ENCODE measurements at places on chromosomes 3 and 15. TPM values are rescaled to one million over a fixed set of nuclear protein-coding genes. Genes with fewer than 3 reads are reported as not detected.

- no peaks in the 10 kb centered on the region for H3K27me3 ChIP-seq
- DNase-seq = no peak
- no peak overlapping the region for H3K27ac ChIP-seq
- no peaks in the 10 kb centered on the region for H3K4me1 ChIP-seq
Observed at GRCh38 chr3:143608966-143609365, 239.3 kb downstream of the SLC9A9 start.

- DNase-seq = no peak
- no peaks in the 10 kb centered on the region for H3K4me1 ChIP-seq
- no peak overlapping the region for H3K27ac ChIP-seq
- H3K4me3 ChIP-seq = no peak overlapping the region
Observed at GRCh38 chr3:71854096-71854495, 69.1 kb upstream of the PROK2 start.

DNA sequence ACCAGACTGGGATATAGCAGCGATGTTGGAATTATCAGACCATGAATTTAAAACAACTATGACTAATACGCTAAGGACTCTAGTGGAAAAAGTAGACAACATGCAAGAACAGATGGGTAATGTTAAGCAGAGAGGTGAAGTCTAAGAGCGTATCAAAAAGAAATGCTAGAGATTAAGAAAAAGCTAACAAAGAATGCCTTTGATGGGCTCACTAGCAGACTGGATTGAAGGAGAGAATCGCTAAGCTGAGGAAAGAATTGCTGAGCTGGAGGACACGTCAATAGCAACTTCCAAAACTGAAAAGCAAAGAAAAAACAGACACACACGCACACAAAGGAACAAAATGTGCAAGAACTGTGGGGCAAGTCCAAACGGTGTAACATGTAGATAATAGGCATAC lies 20.0 kb upstream of the CMTM6 start:
- no peaks in the 10 kb centered on the region for H3K27me3 ChIP-seq
- H3K27ac ChIP-seq = no peak overlapping the region
- peaks cover 9% of the 10 kb centered on the region for H3K36me3 ChIP-seq
- DNase-seq = no peak

DNA sequence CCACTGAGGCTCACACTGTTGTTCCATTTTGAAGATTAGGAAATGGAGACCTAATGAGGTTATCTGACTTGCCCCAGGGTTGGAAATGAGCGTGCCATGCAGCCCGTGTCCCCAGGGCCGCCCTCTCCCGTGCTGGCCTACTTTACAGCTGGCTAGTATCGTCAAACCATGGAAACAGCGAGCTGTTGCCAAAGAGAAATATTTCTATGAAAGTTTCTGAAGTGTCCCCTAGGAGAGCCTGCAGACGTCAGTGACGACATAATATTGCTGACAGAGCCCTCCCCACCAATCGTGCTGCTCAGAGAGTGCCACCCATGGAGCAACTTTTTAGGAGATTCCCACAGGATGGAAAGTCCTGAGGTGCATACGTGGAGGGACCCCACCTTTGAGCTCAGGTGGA lies 11.2 kb upstream of the FAM174B start:
- H3K27ac ChIP-seq = no peak overlapping the region
- DNase-seq = no peak
- peaks cover 20% of the 10 kb centered on the region for H3K4me1 ChIP-seq
- no peaks in the 10 kb centered on the region for H3K36me3 ChIP-seq

- H3K27me3 ChIP-seq = peaks cover 1% of the 10 kb centered on the region
- no peak overlapping the region for H3K27ac ChIP-seq
- H3K4me3 ChIP-seq = no peak overlapping the region
- no peak for DNase-seq
- peaks cover 17% of the 10 kb centered on the region for H3K4me1 ChIP-seq
Observed at GRCh38 chr3:169144270-169144669, 519.2 kb downstream of the MECOM start.

DNA sequence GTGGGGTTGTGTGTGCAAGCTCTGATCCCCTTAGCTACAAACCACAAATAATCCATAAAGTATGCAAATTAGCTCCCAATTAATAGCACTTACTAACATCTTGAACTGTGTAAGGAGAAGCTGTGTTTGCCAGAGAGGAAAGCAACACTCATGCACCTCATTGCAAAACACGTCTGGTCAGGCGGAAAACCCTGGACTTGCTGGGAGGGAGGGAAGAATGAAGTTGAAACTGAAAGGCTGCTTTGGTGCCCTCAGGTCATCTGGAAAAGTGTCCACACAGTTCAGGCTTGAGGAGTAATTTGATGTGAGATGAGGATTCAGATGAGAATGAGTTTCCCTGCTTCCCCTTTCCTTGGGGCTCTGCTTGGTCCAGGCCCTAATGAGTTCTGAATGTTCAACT lies 185.5 kb upstream of the ANKRD28 start:
- no peaks in the 10 kb centered on the region for H3K27me3 ChIP-seq
- H3K36me3 ChIP-seq = no peaks in the 10 kb centered on the region
- H3K27ac ChIP-seq = no peak overlapping the region
- H3K4me3 ChIP-seq = no peak overlapping the region
- no peaks in the 10 kb centered on the region for H3K4me1 ChIP-seq

DNA sequence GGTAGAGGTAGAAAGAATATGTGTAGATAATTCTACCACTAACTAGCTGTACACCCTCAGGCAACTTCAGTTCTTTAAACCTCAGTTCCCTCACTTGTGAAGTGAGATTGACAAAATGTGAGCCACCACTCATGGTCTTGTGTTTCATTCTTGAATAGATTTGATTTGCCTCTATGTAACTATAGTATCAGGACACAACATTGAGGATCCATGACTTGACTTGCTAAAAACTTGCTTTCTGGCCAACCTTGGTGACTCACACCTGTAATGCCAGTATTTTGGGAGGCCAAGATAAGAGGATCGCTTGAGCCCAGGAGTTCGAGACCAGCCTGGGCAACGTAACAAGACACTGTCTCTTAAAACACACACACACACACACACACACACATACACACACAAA lies 115.8 kb upstream of the FLNB start:
- no peak overlapping the region for H3K27ac ChIP-seq
- H3K4me1 ChIP-seq = no peaks in the 10 kb centered on the region
- no peak overlapping the region for H3K4me3 ChIP-seq
- no peaks in the 10 kb centered on the region for H3K27me3 ChIP-seq
- no peak for DNase-seq
- H3K36me3 ChIP-seq = peaks cover 6% of the 10 kb centered on the region

GRCh38 chr3:162933656-162934055 lies 1437.0 kb downstream of the OTOL1 start:
- H3K4me1 ChIP-seq = no peaks in the 10 kb centered on the region
- H3K36me3 ChIP-seq = no peaks in the 10 kb centered on the region
- H3K27ac ChIP-seq = no peak overlapping the region
- no peaks in the 10 kb centered on the region for H3K27me3 ChIP-seq
- no peak overlapping the region for H3K4me3 ChIP-seq
- DNase-seq = no peak

GRCh38 chr15:40320931-40321371 lies 2.5 kb upstream of the INAFM2 start:
- H3K4me1 ChIP-seq = peaks cover 42% of the 10 kb centered on the region
- no peaks in the 10 kb centered on the region for H3K36me3 ChIP-seq
- no peak overlapping the region for H3K4me3 ChIP-seq
- no peaks in the 10 kb centered on the region for H3K27me3 ChIP-seq
- peak; percentile 66 for DNase-seq
- H3K27ac ChIP-seq = no peak overlapping the region

GRCh38 chr3:151015767-151016477 lies 43.4 kb upstream of the CLRN1 start:
- peaks cover 6% of the 10 kb centered on the region for H3K27me3 ChIP-seq
- H3K36me3 ChIP-seq = no peaks in the 10 kb centered on the region
- no peak overlapping the region for H3K27ac ChIP-seq
- H3K4me3 ChIP-seq = no peak overlapping the region
- H3K4me1 ChIP-seq = no peaks in the 10 kb centered on the region

DNA sequence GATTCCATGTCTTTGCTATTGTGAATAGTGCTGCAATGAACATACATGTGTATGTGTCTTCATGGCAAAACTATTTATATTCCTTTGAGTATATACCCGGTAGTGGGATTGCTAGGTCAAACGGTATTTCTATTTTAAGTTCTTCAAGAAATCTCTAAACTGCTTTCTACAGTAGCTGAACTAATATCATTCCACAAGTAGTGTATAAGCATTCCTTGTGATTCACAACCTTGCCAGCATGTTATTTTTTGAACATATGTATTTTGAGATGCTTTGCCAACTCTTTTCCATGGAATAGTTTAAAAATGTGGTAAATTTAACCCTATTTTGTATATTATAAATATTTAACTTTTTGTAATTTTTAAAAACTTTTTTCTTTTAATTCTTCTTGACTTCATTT lies 592.7 kb upstream of the NAALADL2 start:
- H3K36me3 ChIP-seq = no peaks in the 10 kb centered on the region
- no peaks in the 10 kb centered on the region for H3K27me3 ChIP-seq
- H3K4me3 ChIP-seq = no peak overlapping the region
- DNase-seq = no peak
- H3K4me1 ChIP-seq = no peaks in the 10 kb centered on the region
- no peak overlapping the region for H3K27ac ChIP-seq

Gene CPLX3
- total RNA-seq = not detected

Gene PLOD2
- 65.4 TPM for total RNA-seq

Gene CTXN2
- not detected for total RNA-seq

Gene C3orf20
- 0.04 TPM for total RNA-seq
